ENCODE measurements at places on chromosomes 7 and 10.
A peak's percentile ranks its signal among the peaks of the same experiment; 100 is the strongest.

DNA sequence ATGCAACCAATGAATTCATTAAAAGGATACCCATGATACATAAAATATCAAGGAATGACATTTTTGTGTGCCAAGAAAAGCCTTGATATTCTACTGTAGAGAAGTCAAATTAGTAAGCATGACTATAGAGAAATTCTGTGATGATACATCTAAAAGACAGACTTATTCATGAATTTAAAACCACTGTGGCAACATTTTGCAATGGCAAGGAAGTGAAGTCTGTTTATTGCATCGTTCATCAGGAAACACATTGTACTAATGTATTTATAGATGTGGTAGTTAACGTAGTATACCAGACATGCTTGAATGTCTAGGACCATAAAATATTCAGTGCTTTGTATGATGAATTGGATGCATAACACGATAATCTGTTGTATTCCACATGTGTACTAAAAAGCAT, 9.3 kb upstream of the CLEC5A start:
- no peak for DNase-seq

GRCh38 chr7:43108255-43109011, 4.0 kb upstream of the HECW1 start:
- peak; percentile 78 for DNase-seq

DNA sequence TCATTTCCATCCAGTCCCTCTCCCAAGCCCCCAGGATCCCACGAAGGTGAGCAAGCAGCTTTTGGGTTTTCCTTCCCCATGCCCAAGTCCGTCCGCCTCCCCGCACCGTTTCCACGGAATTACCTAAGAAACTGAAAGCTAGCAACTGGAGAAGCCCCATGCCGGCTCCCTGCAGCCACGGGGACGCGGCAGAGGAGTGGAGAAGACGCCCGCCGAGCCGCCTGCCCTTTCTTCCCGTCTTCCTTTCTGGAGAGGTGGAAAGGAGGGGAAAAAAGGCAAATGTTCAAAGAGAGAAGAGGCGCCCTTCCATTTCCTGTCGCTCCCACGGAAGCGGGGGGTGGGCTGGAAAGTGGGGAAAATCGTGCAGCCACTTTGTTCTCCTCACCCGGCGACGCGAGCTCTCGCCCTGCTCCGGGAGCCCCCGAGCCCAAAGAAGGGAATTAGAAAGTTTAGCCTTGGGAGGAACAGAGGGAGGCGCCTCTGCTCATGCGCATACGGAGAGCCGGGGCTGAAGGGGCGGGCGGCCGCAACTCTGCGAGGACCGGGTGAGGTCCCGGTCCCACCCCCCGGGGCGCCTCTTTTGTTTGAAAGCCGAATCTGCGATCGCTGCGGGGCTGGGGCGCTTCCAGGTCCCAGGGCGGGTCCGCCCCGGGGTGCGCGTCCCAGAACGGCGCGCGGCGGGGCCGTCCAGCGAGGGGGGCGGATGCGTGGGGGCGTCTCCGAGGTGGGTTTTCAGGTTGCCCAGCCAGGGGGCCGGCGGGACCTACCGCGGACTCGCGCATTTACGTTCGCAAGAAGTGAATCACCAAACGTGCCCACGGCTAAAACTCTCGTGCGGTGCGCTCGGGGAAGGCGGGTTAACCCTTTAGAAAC, at the start of gene LAMB1:
TSS of gene LAMB1 (minus strand) at position 436 of the 873 bp plus-strand sequence. CDS start at position 160, 276 bp downstream.
- peak; percentile 41 for DNase-seq

DNA sequence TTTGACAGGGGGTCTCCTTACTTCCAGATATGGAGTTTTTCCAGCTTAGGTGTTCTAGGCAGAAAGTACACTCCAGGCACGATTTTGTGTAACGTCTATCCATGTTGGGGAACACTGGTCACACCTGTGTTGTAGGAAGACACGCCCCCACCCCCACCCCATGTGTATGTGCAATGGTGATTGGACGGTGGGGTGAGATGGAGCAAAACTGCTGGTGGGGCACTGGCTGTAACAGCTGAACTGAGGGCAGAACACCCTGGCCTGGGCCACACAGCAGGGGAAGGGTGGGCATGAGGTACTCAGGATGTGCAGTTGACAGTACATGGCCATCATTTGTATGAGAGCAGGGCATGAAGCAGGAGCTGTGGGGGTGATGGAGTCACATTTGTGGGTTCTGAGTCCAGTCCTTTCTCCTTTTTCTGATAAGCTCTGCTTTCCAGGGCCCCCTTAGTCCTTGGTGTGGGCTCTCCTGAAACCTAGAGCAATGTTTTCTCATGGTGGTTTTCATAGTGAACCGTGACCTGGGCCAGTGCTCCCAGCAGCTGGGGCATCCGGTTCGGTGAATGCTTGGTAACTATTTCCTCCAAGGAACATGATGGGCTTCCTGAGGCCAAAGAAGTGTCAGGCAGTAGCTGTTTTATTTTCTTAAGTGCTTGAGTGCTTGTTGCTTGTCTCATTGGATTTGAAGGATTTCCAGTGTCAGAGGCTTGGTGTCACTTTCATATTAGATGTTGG, 63.4 kb upstream of the AQP1 start:
- DNase-seq = no peak

DNA sequence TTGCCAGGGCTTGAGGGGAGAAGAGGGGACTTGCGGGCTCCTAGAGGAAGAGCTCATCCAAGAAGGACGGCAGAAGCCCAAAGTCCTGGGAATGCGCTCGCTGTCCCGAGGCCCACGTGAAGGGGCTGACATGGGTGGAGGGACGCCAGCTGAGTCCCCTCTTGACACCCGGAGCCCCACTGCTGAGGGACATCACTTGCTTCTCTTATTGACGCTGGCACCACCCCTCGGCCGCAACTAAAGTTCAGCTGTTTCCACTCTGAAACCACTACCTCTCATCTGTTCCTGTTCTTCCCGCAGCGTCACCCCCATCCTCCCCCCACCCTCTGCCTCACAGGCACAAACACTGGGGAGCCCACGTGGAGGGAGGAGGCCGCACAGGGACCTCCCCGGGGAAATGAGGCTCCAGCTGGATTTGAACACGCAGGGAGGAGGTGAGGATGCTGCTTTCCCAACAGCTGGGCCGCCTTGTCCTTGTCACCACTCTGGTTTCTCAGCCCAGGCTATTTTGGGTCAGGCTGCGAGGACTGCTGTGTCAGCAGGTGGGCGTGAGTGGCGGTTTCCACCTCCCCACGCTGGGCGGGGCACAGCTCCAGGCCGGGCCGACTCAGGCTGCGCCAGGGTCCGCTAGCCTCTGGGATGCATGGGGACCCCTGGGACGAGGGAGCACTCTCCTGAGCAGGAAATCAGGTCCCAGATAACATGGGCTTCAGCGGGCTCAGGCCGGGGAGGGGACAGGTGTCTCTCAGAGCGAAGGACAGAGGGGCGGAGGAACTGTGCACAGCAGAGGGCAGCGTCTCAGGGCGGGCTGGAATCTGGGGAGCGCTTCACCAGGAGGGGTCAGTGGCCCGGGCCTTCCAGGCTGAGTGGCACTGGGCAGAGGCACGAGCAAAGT, 156.3 kb downstream of the ZNF248 start:
- no peak for DNase-seq

DNA sequence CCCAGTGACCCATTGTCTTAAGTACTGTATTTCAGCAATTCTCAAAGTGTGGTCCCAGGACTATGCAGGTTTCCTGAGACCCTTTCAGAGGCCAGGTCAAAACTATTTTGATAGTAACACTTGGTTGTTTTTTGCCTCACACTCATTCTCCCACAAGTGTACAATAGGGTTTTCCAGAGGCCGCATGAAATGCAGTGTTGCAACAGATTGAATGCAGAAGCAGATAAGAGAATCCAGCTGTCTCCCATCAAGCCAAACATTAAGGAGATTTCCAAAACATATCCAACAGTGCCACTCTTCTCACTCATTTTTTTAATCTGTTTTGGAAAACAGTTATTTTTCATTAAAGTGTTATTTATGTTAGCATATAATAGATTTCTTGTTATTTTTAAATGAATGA, 20.0 kb downstream of the VKORC1L1 start:
- no peak for DNase-seq

DNA sequence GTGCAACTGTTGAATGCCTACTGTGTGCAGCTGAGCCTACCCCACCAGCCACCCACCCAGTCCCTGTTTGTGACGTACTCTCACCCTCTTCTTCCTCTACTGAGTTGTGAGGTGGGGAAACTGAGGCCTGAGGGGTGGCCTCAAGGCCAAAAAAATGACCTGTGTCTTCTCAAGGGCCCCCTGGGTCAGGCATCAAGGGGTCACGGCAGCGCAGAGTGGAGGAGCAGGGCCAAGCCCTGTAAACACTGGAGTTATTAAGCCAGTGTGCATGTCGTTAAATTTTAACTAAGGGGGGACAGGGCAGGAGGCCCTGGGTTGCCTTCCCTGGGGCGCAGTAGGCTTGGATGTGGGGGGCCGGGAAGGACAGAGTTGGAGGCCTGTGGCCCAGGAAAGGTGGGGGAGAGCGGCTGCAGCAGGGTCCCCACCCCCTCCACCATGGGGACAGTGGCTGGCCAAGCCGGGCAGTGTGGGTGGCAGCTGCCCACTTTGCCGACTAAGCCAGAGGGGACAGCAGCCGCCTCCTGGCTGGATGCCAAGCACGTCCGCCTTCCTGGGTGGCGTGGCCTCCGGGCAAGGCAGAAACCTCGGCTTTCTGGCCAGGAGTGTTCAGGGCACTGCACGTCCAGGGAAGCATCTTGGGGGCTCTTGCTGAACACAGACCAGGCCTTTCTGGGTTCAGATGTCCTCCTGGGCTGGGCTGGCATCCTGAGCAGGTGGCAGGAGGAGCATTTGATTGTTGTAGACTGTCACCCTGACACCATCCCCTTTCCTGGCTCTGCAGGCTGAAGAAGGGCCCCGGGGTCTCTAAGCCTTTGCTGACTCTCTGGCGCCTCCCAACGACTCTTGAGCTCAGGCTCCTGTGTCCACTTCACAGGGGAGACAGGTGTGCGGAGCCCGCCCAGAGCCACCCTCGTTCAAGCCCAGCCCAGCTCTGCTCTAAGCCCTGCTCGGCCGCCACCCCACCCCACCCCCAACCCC, 1.9 kb downstream of the SLC29A4 start:
- DNase-seq = peak; percentile 62

DNA sequence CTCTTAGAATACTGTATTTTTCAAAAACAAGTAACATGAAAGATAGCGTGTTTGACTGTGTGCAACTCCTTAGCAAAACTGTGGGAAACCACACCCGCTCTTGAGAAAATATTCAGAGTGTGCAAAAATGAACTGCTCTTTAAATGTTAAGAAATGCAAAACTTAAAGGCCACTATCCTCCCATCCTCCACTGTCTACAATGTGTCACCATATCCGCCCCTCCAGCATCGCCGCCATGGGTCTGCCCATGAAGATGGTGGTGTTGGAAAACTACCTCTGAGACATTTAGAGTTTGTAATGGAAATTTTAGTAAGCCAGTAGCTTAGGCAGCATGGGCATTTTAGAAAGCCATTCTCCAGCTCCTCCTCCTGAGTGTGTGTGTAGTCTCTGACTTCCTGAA, 20.1 kb upstream of the NMT2 start:
- DNase-seq = peak; percentile 35

DNA sequence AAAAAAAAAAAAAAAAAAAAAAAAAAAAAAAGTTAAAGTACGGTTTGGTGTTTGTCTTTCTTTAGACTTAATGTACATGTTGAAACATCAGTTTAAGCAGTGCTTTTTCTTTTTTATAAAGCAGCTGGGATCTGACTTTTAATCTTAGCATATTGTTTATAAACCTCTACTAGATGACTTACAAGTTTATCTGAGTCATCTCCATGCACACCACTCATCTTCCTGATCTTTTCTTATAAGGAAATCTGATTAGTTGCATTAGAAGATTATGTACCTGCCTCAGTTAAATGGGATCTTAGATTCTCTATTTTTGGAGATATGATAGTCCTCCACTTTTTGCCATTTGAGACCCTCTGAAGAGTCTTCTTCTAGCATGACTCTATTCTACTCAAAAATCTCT, 391.9 kb upstream of the LRGUK start:
- DNase-seq = no peak

GRCh38 chr10:6678211-6678803, 98.2 kb upstream of the PRKCQ start:
- peak; percentile 81 for DNase-seq

- DNase-seq = no peak
These were observed 78.7 kb upstream of the ARID5B start for GRCh38 chr10:61822781-61823230.

DNA sequence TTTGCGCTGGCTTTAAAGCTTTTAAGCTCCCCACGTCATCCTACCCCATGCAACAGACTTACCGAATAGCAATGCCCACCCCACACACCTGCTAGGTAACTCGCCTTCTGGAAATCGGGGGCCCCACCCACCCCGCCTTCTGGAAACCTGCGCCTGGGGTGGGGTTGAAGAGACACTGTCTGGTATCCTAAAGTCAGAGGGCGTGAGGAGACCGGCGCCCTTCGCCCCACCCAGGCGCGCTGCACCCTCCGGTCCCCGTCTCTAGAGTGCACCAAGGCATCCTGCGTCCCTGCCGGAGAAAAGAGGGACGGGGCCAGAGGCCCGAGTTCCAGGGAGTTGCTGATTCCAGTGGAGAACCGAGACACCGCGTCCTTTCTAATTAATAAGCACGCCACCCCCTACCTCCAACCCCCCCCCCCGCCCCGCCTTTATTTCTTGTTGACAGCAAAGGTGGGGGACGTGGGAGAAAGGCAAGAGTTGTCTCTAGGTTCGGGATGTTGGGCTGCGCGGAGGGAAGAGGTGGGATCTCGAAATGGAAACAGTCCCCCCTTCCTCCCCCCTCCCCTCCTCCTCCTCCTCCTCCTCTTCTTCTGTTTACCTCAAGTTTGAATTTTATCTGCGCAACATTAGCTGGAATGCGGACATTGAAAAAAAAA, 220.9 kb upstream of the MKLN1 start:
- DNase-seq = peak; percentile 62

DNA sequence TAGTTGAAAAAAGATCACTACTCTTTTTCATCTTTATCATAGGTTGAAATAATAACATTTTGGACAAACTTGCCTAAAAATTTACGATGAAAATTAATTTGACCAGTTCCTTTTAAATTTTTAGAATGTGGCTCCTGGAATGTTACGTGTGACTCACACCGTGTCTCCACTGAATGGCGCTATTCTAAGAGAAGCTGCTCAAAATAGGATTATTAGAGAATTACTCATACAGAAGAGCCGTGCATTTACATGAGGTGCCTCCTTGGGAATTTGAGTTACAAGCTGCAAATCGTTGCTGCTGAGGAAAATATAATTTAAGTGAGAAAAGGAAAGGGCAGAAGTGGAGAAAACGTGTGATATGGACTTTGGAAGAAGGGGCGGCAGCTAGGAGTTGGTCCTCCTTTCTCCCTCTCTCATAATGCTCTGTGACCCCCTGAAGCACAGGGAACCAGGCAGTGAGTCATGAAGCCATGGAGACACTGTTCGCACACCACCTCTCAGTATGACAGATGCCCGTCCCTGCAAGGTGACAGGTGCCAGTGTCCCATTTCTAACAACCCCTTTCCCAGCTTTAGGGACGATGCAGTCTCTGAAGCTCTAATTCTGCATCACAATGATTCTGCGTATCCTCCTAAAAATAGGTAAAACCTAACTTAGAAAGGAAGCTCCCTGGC, 323.2 kb upstream of the COBL start:
- no peak for DNase-seq

Measured in stimulated activated CD8-positive, alpha-beta memory T cell treated with anti-CD3 and anti-CD28 coated beads, Interleukin-4, amount 100 ng/mL, for 48 hours (primary cell).